Glutamatergic neuron (in vitro differentiated cells): ENCODE measurements at places on chromosomes 13 and 19. TPM values are rescaled to one million over a fixed set of nuclear protein-coding genes. Genes with fewer than 3 reads are reported as not detected.

Gene INAFM1
- total RNA-seq, result 65.0 TPM

DNA sequence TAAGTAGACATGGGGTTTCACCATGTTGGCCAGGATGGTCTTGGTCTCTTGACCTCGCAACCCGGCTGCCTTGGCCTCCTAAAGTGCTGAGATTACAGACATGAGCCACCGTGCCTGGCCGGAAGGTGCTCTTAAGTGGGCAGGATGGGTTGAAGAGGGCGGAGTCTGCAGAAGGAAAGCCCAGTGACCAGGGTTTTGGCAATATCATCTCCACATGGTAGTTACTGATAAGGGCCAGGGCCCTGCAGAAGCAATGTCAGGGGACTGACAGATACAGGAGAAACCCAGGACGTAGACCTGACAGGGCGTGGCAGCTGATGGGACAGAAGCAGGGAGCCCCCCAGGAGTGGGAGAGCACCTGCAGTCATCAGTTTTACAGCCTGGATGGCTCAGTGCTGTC, 45.7 kb upstream of the RNF113B start:
- no peak for DNase-seq

- no peak for DNase-seq
These were observed 14.9 kb downstream of the COG3 start for GRCh38 chr13:45479661-45480060.

Gene CABP5
- not detected for total RNA-seq

GRCh38 chr19:51693260-51693659, at the start of gene SPACA6:
TSS of gene SPACA6 (plus strand) at chr19:51693330. CDS start at chr19:51693527, 197 bp downstream.
- DNase-seq, result no peak

Gene ARHGAP35
- total RNA-seq, result 127 TPM

- DNase-seq, result no peak
These were observed 33.6 kb downstream of the ZNF383 start for GRCh38 chr19:37251308-37252229.

DNA sequence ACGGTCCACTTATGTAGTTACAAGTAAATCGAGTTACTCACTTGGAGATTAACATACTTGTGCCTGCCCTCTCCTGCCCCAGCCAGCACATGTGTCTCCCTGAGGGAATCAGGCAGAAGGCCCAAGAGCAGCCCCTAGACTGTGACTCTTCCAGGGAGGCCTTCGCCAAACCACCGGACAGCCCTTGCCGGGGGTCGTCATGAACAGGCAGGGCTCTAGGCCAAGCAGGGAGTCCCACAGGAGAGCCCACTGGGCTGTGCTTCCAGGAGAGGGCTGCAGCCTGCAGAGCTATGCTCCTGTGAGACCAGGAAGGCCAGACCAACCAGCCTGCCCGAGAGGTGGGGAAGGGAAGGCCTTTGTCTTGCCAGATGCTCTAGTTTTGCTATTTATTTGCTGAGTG, 283.3 kb downstream of the FOXO1 start:
- no peak for DNase-seq

Gene SPPL2B
- total RNA-seq, result 166 TPM

DNA sequence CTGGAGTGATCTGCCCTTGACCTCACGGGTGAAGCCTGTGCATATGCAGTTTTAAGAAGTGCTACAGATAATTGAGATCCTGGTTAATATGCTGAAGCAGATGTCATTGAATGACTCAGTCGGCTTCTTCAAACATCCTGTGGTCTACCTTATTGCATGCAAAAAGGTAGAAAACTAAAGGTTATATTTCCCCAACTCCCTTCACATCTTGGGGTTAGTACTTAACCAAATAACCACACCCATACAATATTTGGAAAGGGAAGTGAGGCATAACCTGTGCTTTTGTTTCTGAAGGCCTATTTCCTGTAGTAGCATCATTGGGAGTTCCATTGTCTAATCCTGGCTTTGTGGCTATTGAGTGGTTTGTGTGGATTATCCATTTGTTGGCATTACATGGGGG, 58.3 kb downstream of the RAP2A start:
- no peak for DNase-seq

- no peak for DNase-seq
These were observed 422.6 kb downstream of the ITGBL1 start for GRCh38 chr13:101875091-101875490.

DNA sequence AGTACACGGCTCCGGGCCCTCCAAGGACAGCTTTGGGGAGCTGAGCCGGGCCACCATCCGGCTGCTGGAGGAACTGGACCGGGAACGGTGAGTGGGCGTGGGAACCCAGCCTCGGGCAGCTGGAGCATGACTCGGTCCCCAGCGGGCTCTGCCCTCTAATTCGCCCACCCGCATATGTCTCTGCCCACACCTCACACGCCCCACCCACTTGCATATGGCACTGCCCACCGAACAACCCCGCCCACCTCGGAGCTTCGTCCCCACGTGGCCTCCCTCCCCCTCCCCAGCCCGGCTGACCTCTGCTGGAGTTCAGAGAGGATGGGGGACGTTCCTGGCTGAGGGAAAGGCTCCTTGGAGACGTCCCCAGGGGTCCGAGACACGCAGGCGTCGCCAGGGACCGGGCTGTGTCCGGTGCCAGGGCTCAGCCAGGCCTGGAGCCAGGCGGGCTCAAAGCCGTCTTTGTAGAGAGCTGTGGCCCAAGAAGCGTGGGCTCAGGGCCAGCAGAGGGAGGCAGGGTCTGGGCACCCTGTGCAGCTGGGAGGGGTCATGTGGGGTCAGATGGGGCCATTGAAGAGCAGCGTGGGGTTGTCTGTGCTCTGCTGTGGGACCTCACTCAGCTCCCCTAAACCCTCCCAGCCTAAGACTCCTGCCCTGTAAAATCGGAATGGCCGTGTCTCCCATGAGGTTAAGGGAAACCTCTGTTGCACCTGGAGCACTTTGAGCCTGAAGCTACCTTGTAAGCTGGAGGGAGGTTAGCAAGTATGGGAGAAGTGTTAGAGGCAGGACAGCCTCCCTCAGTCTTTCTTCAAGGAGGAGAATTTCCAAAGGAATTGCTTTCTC, 3.8 kb downstream of the APC2 start:
- peak; percentile 51 for DNase-seq

Gene SLC25A41
- 0.29 TPM for total RNA-seq

Gene MYO16
- 22.0 TPM for total RNA-seq

- no peak for DNase-seq
These were observed 1.7 kb upstream of the UCHL3 start for GRCh38 chr13:75547917-75548316.

DNA sequence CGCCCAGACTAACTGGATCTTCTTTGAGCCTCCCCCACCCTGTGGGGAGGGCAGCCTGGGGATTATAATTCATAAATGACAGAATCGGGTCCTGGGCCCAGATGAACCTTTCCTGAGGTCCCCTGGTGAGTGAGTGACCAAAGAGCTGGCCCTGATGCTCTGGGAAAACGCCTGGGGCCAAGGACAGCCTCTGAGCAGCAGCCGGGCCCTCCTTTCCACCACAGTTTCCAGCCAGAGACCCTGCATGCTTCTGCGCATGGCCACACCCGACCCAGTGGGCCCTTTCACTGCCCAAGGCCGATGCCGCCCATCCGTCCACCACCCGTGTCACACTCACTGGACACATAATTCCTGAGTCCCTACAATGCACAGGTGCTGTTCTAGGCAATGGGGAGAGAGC, 43.6 kb upstream of the CCNE1 start:
- DNase-seq, result no peak

- no peak for DNase-seq
These were observed 34.1 kb upstream of the KLF12 start for GRCh38 chr13:74168263-74168675.

GRCh38 chr13:63156816-63157215, 1741.2 kb upstream of the PCDH20 start:
- no peak for DNase-seq

Gene ZNF497
- total RNA-seq, result 3.5 TPM

GRCh38 chr13:32984857-32985626, 31.2 kb upstream of the KL start:
- no peak for DNase-seq

Gene HSPB6
- total RNA-seq, result 0.49 TPM

Gene IGFL1
- total RNA-seq, result not detected
